Activated CD4-positive, alpha-beta T cell treated with anti-CD3 and anti-CD28 coated beads for 1 hour (primary cell): ENCODE measurements at places on chromosomes 1 and 21.

DNA sequence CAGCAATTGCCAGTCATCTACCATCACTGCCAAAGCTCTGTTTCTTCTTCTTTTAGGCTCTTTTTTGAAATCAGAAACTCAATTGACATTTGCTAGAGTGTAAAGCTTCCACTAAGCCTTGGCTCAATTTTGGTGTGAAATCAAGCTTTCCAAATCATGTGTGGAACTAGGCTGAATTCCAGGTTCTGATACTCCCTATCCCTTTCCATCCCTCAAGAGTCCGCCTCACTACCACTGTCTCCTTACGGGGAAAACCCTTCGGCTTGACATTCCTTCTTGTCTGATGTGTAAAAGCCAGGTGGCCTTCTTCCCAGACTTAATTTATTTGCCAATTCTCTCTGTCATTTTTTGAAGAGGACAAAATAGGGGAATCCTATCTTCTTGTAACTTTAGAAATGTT, 47.2 kb upstream of the PRMT6 start:
- no peak for DNase-seq

- no peak for DNase-seq
Measured at GRCh38 chr1:9827558-9828185, 3.9 kb upstream of the CLSTN1 start.

- no peak for DNase-seq
Measured at GRCh38 chr1:6969106-6969505, 183.9 kb downstream of the CAMTA1 start.

- no peak for DNase-seq
Measured at GRCh38 chr1:228647523-228648444, 87.5 kb upstream of the RHOU start.

DNA sequence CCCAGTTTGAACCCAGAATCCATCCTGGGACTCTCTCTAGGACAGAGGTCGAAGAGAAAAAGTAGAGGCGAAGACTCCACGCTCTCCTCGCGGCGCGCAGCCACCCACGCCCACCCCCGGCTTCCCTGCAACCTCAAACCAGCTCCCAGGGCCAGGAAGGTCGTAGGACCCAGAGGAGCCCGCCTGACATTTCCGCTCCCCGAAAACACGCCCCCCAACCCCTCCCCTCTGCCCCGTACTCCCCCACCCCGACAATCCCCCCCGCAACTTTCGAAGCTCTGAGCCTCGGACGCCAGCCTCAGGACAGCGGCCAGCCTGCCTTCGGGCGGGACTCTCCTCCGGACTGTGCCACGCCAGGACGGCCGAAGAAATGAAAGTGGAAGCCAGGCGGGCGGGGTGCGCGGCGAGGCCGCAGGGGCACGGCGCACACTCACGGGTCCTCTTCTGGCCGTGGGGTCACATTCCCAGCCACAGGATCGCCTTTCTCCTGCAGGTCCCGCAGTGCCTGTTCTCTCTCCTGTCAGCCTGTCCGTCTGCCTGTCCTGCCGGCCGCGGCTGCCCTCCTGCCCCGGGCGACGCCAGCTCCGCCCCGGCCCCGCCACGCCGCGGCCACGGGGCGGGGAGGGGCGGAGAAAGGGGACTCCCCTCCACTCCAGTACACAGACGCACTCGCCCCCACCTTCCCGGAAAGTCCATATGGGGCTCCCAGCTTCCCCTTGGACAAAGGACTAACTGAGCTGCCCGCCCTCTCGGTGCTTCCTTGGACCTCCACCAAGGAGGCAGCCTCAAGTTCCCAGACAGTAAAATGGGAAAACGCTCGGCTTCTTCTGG, at the start of gene MOB3C:
Gene MOB3C, minus strand, starts transcription at position 535 of the 831 bp plus-strand sequence. CDS start 3,490 bp downstream, outside the sequence.
- peak; percentile 58 for DNase-seq
